ENCODE measurements at places on chromosomes 6 and 20. TPM values are rescaled to one million over a fixed set of nuclear protein-coding genes. Genes with fewer than 3 reads are reported as not detected.
A peak's percentile ranks its signal among the peaks of the same experiment; 100 is the strongest.

The CST7 gene
- 18.6 TPM for total RNA-seq

The C20orf144 gene
- 0.27 TPM for total RNA-seq

The AURKA gene
- total RNA-seq, result 1.6 TPM

The ARMH2 gene
- 0.54 TPM for total RNA-seq

The NMBR gene
- not detected for total RNA-seq

The ULBP2 gene
- 0.27 TPM for total RNA-seq

The AIF1 gene
- 66.8 TPM for total RNA-seq

The GNMT gene
- 1.1 TPM for total RNA-seq

The AGER gene
- total RNA-seq, result 0.81 TPM

The WFDC12 gene
- total RNA-seq, result not detected

GRCh38 chr20:32597714-32598113 is 12.6 kb upstream of the NOL4L start:
- DNase-seq, result no peak

DNA sequence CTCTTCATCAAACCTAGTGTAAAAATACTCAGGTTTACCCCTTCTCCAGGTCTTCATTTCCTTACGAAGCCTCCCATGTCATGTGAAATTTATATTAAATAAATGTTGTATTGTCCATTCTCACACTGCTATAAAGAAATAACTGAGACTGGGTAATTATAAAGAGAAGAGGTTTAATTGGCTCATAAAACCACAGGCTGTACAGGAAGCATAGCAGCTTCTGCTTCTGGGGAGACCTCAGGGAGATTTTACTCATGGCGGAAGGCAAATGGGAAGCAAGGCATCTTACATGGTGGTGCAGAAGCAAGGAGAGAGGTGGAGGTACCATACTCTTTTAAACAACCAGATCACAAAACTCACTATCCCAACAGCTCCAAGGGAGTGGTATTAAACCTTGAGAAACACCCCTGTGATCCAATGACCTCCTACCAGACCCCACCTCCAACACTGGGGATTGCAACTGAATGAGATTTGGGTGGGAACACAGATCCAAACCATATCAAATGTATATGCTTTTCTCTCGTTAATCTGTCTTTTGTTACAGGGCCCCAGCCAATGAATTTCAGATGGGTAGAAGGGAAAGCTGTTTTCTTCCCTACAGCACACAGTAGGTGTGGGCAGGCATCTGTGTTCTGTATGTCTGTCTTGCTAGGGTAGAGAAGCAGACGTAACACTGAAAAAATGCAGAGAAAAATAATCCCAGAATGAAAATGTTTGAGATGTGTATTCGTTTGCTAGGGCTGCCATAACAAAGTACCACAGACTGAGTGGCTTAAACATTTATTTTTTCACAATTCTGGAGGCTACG is 88.0 kb upstream of the BTN3A2 start:
- DNase-seq, result no peak

DNA sequence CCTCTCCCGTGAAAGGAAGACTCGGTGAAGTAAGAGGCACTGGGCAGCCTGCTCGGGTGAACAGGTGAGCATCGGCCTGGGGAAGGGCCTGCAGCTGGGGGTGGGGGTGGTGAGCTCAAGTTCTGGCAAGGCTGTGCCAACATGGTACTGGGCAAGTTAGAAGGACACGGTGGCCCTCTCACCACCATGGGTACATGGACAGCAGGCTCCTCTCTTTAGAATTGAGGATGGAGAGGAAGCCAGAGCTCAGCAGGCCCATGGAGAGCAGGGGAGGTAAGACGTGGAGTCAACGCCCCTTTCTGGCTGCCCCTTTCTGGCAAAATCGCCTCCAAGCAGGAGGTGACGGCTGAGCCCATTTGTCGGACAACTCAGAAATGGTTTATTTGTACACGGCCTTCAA is 135.6 kb downstream of the ANKRD60 start:
- DNase-seq, result no peak

DNA sequence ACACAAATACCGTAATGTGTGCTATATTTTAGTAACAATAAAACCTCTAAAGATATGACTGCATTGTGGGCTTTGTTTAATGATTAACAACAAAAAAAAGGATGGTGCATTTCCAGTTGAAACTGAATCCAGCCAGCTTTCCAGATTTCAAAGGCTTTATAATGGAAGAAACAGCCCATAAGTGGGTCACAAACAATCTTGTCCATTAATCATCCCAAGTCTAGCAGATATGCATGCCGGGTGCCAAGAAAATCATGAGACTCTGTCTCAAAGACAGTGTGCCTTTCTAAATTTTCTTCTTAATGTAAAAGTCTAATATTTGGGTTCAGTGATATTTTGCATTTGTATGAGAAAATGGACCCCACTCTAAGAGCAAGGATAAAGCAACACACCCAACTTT is 20.6 kb upstream of the LAMP5 start:
- no peak for DNase-seq

DNA sequence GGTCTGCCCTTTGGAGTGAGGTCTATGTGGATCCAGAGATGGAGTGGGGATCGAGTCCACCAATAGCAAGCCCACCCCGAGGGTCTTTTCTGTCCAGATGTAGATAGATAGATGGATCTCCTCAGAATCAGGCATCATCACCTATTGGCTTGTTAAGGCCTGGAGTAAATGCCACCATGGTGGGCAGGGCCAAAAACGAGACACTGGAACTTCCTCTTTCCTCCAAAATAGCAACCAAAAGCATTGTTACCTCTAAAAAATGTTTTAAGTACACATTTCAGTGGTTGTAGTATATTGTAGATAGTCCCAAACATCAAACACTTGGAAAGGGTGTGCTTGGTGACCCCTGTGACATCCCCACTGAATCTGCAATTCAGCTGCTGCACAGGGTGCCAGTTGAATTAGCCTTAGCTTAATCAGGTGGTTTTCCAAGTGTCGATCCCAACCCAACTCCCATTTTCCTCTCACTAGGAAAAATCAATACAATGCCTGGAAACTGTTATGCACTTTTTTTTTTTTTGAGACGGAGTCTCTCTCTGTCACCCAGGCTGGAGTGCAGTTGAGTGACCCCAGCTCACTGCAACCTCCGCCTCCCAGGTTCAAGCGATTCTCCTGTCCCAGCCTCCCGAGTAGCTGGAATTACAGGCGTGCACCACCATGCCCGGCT is 35.0 kb upstream of the NELFCD start:
- peak; percentile 3 for DNase-seq

- DNase-seq, result no peak
Observed at GRCh38 chr20:17611290-17611539, 41.3 kb downstream of the DSTN start.

DNA sequence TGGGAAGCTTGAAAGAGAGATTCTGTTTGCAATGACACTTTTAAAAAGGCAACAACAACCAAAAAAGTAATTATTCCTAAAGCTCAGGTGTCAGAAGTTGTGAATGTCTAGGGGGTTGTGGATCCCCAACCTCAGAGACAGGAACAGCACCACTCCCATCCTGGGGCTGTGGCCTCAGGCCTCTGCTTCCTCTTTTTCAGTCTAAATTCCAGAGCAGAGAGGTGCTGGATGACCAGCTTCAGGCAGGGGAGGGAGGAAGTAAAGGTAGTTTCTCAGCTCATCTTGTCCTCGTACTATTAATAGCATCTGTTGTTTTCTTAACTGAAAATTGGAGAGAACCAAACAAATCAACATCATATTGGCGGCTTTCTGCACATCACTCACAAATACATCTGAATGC is 8.3 kb downstream of the NT5E start:
- no peak for DNase-seq

GRCh38 chr20:62786157-62786556 is 10.1 kb upstream of the MRGBP start:
- no peak for DNase-seq

DNA sequence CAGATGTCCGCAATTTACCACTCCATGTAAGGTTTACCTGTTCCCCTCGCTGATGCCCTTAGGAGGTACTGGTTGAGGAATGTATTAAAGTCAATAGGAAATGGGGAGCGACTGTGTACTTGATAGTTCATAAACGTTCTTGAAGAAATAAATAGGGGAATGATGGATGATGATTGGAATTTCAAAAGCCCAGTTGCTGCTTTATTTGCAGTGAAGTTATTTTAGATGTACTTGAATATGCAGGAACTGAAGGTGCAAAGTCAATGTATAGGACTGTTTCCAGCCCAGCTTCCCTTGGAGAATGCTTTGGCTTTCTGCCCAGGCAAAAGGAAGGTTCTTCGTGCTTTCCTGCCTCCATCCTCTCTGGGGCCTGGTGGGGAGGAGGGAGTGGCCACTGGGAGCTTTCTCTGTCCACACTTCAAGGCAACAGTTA is 19.8 kb downstream of the ADGRF5 start:
- no peak for DNase-seq

GRCh38 chr20:6665621-6666355 is 101.7 kb upstream of the BMP2 start:
- DNase-seq, result no peak

DNA sequence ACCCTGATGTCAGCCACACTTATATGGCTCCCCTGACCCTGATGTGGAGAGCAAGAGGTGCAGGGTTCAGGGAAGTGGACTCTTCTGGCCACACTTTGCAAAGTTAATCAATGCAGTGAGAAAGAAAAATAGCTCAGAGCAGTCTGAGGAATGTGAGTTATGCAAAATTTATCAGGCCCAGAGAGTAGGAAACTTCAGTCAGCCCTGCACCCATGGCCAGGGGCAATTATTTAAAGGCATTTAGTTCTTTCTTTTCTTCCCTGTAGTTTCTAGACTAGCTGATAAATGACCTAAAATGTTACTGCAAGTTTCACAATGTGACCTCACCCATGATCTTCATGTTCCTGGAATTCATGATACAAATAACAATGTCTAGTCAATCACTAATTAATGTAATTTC is 143.7 kb upstream of the GGTLC1 start:
- no peak for DNase-seq

GRCh38 chr20:61705386-61706258 is 360.1 kb downstream of the TAF4 start:
- no peak for DNase-seq

DNA sequence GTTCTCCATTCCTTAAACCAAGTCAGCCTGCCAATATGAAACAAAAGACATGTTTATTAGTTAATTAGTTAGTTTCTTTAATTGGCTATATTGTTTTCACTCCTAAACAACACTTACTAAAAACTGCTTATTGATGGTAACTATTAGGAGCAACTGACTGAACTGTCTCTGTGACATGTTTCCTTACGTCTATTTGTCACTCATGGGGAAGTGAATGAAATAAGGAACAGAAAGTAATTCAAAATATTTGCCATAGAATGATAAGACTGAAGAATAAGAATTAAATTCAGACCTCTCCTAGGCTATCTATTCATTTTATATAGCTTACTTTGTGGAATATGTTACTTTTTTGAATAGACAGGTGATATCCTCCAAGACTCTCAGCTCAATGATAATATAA is 217.2 kb downstream of the LAMA2 start:
- DNase-seq, result no peak

- DNase-seq, result no peak
Observed at GRCh38 chr6:149077208-149077607, 240.3 kb upstream of the TAB2 start.

GRCh38 chr6:139372326-139373153 is 1.9 kb downstream of the CITED2 start:
- DNase-seq, result peak; percentile 50

DNA sequence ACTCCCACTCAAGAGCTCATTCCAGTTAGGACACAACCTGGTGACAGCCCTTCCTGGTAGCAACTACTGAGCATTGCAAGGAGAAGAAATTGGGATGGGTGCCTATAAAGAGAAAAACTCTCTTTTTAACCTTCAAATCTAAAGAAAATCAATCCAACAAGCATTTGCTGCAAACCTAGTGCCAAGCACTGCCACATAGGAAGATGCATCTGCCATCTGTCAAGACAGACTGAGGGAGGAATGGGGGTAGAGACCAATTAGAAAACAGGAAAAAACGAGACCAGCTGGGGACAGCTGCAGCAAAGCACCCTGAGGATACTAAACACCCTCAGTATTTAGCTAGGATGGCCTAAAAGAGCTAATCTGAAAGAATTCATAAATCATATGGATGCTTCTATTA is 27.9 kb downstream of the HLA-DMB start:
- DNase-seq, result no peak

DNA sequence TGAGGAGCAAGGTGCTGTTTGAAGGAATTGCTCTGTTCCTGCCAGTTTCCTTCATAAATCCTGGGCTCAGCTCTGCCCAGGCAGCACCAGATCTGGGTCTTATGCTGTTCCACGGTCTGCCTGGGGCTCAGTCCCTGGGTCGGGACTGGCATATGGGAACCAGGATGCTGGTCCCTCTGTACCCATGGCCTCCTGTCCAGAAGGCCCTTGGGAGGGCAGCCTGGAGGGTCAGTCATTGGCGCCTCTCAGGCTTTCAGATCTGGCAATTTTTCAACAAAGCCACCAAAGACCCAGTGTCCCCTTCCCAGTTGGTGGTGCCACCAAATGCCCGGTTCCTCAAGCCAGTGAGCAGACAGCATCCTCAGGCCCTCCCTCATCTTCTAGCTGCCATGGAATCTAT is 232.7 kb upstream of the SULF2 start:
- DNase-seq, result no peak

All from hematopoietic multipotent progenitor cell (in vitro differentiated cells).